Stimulated activated CD4-positive, alpha-beta T cell treated with anti-CD3 and anti-CD28 coated beads, Interleukin-1b, Interleukin-23, amount 100 ng/mL, for 1 hour (primary cell): ENCODE measurements at places on chromosomes 6 and 20.

DNA sequence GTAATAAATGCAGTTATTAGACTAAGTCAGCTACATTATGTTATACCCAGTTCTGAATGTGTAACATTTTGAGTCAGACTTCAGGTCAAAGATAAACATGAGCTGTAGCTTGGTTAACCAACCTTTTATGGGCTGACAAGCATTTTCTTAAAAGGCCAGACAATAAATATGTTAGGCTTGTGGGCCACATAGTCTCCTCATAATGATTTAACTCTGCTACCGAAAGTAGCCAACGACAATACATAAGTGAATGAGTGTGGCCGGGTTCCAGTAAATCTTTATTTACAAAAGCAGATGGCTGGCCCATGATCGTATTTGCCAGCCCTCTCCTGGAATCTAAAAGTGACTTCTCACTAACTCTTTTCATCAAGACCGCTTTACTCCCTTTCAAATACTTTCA lies 49.9 kb downstream of the ATG5 start:
- DNase-seq = no peak

DNA sequence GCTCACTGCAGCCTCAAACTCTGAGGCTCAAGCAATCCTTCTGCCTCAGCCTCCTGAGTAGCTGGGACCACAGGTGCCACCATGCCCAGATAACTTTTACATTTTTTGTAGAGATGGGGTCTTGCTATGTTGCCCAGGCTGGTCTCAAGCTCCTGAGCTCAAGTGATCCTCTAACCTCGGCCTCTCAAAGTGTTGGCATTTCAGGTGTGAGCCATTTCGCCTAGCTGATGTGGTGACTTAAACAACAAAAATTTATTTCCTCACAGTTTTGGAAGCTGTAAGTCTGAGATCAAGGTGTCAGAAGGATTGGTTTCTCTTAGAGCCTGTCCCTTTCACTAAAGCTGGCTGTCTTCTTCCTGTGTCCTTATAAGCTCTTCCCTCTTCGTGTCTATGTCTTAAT lies 15.0 kb upstream of the JARID2 start:
- no peak for DNase-seq

DNA sequence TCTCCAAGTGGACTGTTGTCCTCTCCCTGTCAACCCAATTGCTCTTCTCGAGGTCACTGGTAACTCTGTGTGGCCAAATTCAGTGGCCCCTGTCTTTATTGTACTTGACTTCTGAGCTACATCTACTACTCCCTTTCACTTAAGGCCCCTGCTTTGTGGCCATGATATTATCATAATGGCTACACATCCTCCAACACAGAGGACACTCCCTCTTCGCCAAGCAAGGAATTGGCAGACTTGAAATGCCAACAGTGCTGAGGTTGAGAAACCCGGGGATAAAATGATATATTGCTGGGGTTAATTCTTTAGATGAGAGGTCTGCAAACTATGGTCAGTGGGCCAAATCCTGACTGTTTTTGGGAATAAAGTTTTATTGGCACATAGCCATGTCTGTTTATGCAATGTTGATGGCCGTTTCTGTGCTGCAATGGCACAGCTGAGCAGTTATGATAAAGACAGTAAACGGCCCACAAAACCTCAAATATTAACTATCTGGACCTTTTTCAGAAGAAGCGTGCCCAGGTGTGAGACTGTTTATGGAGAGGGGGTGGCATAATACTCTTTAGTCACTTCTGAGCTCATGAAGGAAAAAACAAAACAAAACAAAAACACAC lies 12.0 kb upstream of the MRPS10 start:
- no peak for DNase-seq

DNA sequence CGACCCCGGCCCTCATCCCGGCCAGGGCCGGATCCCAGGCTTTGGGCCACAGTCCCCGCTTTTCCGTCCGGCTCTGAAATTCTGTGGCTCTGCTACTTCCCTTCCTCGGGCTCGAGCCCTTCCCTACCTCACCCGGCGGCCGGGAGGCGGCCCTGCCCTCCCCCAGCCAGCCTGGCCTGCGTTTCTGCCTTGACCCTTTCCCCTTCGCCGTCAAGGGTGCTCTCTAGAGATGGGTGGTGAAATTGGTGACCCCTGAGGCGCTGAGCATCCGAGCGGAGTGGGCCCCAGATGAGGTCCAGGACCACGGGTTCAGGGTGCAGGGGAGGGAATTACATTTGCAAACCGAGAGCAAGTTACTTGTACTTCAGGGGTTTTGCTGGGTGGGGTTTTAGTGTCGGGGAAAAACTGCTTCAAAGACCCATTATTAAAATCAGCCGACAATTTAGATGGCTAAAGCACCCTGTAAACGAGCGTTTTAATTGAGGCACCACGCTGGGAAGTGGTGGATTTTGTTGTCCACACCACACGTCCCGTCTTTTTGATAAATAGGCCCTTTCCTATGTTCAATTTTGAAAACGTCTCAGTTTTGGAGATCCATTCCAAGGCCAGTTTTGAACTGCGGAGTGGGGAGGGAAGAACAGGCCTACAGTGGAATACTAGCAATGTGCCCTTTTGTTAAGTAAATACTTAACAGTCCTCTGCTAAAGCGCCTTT lies 9.9 kb downstream of the TFAP2A start:
- no peak for DNase-seq

DNA sequence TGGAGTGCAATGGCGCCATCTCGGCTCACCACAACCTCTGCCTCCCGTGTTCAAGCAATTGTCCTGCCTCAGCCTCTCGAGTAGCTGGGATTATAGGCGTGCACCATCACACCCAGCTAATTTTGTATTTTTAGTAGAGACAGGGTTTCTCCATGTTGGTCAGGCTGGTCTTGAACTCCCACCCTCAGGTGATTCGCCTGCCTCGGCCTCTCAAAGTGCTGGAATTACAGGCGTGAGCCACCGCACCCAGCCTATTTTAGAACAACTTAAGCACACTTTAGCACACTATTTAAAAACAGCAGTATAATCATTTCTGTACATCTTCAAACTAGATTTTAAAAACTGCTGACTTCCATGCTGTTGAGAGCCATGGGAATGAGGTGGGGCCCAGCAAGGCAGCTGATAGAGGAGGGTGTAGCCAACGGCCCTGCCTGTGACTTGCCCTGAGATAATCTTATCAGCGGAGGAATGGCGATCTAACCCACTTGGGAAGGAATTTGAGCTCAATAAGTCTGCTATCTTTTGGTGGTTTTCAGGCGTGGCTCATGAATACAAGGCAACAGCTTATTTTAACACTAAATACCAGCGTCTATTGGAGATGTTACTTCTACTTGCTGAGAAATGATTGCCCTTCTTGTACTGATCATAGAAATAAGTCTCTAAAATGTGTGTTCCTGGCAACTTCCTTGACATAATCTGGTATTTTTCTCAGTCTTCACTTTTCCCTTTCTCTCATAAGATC lies 12.1 kb downstream of the ZDHHC14 start:
- DNase-seq = no peak

- DNase-seq = no peak
Measured at GRCh38 chr6:25954756-25955155, 7.8 kb upstream of the TRIM38 start.
